NCI-H774 (cell line): ENCODE measurements at places on chromosomes 16 and 17.

DNA sequence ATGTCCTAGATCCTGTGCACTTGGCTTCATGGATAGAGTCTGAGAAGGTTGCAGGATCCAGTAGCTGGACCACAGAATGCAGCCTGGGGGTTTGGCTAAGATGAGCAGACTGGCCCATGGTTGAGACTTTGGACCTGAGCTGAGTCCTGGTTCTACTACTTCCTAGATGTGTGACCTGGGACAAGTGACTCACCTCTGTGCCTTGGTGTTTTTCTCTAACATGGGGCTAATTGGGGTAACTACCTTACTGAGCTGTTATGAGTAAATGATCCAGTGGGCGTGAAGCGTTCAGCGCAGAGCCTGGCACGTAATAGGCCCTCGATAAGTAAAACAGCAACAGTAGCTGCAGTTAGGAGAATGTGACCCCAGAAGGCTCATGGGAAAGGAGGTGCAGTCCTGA, 38.8 kb downstream of the SNX20 start:
- no peak for DNase-seq

GRCh38 chr16:86523166-86523740, 12.9 kb downstream of the FOXF1 start:
- DNase-seq, result no peak

GRCh38 chr17:41539071-41539492, 11.0 kb upstream of the KRT19 start:
- DNase-seq, result no peak

GRCh38 chr16:85082173-85083050, 29.9 kb downstream of the CIBAR2 start:
- DNase-seq, result no peak

DNA sequence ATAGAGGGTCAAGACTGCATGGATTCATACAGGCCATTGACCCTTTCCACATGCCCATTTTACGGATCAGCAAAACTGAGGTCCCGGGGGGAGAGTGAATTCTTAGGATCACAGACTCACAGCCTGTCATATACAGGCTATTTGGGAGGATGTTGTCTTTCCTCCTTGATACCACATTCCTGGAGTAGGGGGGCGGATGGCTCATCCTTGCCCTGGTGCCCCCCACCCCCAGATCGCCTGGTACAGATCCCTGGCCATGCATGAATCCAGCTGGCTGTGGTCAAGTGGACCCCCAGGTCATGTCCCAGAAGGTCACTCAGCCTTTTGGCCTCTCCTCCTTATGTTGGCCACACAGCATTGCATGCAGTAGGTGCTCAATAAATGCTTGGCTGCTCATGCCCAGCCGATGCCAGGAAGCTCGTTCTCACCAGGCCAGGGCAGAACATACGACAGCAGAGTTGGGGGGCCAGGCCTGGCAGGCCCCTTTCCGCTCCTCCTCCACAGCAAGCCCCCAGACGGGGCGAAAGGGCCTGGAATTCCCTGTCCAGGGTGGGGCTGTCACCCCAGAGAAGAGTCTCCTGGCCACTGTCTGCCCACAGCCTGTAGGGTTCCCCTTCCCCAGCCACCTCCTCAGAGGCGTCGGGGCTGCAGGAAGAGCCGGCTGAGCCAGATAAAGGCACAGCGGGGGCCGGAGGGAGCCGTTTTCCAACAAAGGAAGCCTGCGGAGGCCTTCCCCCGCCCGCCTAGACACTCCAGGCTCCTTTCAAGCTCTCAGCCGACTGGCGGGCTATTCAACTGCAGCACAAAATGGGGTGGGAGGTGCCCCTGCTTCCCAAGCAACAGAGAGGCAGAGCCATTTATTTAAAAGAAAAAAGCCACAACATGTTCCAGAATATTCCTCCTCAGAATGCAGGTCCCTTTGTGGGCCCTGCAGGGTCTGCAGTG, 215.7 kb upstream of the CIBAR2 start:
- peak; percentile 12 for DNase-seq

DNA sequence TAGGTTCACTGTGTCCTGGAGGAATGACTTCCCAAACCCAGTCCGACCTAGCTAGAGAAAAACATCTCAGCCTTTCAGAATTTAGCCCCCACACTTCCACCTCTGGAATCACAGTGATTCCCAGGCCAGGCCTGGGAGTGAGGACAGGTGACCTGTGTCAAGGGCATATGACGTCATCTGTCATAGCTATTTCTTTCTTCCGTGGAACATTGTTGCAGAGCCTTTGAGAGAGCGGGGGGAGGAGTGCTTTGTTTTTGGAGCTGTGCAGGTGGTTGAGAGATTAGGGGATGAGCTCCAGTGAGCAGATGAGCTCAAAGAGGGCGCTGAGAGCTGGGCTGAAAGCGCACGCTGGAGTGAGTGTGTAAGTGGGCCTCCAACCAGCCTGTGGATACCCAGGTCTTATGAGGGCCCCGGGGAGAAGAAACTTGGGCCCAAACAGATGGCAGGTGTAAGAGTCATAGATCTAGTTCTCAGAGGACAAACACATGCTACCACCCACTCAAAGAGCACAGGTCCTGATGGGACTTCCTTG, 344.8 kb downstream of the SNX29 start:
- no peak for DNase-seq

DNA sequence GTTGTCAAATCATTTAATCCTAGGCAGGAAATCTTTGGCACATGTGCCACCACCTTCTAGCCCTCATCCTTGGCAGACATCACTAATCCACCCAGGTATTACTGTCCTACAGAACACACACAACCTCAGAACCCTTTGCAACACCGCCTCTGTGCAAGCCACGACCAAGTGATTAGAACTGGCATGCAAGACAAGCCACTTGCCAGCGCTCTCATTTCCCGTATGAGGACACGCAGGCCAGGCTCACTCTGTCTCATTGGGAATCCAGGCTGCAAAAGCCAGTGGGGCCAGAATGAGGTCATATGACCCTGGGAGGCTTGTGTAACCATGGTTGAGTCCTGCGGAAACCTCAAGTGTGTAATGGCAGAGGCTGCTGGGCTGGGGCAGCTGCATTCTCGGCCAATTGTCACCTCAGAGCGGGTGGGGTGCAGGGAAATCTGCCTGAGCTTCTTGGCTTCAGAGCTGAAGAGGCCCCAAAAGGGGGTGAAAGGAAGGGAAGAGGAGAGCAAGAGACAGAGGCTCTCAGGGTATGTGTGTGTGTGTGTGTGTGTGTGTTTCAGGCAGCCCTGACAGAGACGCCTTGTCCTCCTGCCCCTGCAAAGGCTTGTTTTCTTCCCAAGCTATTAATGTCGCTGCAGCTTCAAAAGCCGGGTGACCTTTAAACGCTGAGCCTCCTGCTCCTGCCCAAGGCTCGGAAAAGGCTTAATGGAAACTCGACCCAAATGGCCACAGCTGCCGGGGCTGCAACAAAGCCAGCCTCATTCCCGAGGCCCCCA, 43.2 kb upstream of the MRPS23 start:
- peak; percentile 91 for DNase-seq

DNA sequence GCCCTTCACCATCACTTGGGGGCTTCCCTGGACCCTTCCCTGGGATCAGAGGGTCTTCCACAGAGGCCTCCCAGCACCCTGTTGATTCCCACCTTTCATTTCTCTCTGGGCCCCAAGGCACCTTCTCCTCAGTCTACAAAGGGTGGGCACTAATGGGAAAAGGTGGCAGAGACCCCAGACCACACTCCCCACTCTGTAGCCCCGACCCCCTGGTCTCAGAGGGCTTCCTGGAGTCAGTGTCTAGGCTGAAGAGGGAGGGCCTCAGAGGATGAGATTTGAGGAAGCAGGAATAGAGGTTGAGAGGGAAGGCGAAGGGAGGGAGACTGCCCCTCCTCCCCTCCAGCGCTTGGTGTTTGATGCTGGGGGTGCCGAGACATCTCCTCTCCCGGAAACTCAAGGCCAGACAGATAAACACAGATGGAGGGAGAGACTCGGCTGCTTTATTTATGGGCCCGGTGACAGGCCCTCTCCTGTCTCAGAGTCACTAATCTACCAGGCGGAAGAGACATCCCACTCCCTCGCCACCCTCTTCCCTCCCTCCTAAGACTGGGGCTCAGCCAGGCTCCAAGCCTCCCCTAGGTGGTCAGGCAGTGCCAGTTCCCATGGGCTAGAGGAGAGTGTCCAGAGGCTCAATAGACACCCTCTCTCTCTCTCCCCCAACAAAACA, 18.5 kb upstream of the SP2 start:
- no peak for DNase-seq

DNA sequence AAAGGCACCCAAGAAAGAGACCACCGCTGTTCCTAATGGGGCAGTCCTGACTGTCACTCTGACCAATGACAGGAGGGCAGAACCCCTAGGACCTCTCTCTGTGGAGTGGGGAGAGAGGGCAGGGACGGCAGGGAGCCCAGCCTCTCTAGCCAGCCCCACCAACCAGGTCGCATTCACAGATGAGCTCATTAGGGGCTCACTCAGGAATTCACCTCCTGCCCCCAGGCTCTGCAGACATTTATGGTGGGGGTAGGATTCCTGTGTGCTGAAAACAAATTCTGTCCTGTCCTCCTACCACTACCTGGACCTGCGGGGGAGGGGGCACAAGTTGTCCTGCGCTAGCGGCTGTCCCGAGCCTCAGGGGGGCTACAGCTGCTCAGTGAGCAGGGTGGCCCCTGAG, 27.7 kb upstream of the GPRC5C start:
- no peak for DNase-seq

GRCh38 chr16:67549240-67549639, 13.1 kb upstream of the CTCF start:
- no peak for DNase-seq

DNA sequence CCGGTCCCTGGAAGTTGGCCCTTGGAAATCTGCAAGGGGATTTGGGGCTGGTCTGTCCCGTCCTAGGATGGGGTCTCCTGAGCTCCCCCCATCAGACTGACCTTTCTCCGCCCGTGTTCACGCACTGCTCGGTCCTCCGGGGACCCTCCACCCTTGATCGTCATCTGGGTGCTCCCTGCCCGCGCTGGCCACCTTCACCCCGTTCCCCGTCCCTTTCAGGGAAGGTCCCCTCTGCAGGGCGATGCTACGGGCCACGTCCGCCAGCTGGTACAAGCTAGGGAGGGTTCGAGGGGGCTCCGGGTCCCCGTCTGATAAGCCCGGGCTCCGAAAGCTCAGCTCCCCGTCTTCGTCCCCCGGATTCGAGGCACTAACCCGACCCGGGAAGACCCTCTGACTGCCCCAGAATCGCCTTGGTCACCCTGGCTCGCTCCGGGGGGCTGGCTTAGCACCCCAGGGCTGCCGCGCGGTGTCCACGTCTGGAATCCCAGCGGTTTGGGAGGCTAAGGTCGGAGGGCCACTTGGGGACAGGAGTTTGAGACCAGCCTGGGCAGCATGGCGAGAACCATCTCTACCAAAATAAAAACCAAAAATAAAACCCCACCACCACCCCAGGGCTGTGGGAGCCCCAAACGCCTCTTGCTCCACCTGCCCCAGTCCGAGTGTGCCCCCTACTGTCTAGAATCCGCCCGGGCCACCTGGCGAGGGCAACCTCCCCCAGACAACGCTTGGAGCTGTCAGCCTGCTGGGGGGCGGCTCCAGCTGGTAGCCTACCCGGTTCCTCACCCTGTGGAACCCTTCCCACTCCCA, 1.1 kb upstream of the SLC43A2 start:
- DNase-seq, result no peak

GRCh38 chr17:44914148-44914547, 1.2 kb downstream of the GFAP start:
- no peak for DNase-seq

- no peak for DNase-seq
These were observed 38.7 kb downstream of the SREBF1 start for GRCh38 chr17:17798010-17798556.

GRCh38 chr16:62014319-62014923, 21.8 kb downstream of the CDH8 start:
- no peak for DNase-seq

- DNase-seq, result no peak
These were observed 61.8 kb downstream of the TMEM114 start for GRCh38 chr16:8528471-8528870.

- DNase-seq, result no peak
These were observed 28.1 kb downstream of the HASPIN start for GRCh38 chr17:3751836-3752235.

- no peak for DNase-seq
These were observed 48.8 kb downstream of the DNAH3 start for GRCh38 chr16:21101631-21102420.

DNA sequence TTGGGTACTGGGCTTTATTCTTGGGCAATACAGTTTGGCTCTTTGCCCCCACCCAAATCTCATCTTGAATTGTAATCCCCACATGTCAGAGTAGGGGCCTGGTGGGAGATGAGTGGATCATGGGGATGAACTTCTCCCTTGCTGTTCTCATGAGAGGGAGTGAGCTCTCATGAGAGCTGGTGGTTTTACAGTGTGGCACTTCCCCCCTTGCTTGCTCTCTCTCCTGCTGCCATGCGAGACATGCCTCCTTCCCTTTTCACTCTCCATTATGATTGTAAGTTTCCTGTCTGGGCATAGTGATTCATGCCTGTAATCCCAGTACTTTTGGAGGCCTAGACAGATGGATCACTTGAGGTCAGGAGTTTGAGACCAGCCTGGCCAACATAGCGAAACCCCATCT, 18.1 kb upstream of the CNEP1R1 start:
- DNase-seq, result no peak

GRCh38 chr17:67021196-67021595, 23.2 kb upstream of the CACNG1 start:
- no peak for DNase-seq

- no peak for DNase-seq
These were observed 243.2 kb upstream of the GSE1 start for GRCh38 chr16:85369741-85370528.

DNA sequence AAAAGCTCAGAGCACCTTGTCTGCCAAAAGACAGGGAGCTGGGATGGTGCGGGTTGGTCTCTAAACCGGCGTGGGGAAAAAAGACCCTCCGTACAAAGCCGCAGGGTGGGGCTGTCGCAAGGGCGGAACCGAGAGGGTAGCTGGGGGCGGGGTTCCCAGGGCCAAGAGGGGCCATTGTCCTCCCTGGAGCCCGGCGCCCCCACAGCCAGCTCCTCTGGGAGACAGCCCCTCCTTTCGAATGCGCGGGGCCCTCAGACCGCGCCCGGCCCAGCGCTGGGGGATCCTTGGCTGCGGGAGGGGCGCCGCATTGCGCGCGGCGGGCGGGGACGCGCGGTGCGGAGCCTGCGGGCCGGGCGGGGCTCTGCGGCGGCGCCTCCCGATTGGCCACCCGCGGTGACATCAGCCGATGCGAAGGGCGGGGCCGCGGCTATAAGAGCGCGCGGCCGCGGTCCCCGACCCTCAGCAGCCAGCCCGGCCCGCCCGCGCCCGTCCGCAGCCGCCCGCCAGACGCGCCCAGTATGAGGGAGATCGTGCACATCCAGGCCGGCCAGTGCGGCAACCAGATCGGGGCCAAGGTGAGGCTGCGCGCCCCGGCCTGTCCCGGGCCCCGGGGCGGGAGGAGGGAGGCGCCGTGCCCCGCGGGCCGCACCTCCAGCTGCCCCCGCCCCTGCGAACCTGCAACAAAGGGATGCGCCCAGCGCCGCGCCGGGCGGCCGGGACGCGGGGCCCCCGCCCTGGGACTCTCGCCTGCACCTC, at the start of gene TUBB3:
Gene TUBB3 (plus strand): TSS at position 459 of the 756 bp plus-strand sequence. CDS start 60 bp downstream, at position 519.
- peak; percentile 46 for DNase-seq

DNA sequence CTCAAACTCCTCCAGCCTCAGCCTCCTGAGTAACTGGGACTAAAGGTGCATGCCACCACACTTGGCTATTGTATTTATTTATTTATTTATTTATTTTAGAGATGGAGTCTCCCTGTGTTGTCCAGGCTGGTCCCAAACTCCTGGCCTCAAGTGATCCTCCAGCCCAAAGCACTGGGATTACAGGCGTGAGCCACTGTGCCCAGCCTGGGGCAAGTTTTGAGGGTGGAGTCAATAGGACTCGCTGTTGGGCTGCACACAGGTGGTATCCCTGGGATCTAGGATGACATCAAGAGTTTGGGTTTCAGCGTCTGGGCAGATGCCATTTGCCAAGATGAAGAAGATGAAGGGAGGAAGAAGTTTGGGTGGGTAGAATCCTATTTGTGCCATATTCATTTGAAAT, 213.9 kb downstream of the GSG1L start:
- DNase-seq, result no peak

- peak; percentile 37 for DNase-seq
These were observed 331 bp upstream of the CCDC92B start for GRCh38 chr17:2749784-2750181.
